ENCODE measurements at places on chromosomes 12 and 14. TPM values are rescaled to one million over a fixed set of nuclear protein-coding genes. Genes with fewer than 3 reads are reported as not detected.

DNA sequence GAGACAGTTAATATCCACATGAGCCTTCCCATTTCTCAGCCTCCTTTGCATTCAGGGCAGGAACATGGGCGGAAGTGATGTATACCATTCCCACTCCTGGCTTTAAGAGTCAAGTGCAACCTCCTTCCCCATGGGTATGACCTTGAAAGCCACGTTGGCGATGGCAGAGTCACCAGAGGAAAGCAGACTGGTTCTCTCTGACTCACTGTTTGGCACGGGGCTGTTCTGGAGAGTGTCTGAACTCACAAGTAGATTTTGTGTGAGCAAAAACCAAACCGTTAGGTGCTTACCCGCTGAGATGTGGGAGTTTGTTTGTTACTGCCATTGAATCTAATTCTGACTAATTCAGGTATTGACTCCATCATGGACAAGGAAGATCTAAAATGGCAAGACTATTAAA, 36.7 kb upstream of the PZP start:
- no peak for DNase-seq

DNA sequence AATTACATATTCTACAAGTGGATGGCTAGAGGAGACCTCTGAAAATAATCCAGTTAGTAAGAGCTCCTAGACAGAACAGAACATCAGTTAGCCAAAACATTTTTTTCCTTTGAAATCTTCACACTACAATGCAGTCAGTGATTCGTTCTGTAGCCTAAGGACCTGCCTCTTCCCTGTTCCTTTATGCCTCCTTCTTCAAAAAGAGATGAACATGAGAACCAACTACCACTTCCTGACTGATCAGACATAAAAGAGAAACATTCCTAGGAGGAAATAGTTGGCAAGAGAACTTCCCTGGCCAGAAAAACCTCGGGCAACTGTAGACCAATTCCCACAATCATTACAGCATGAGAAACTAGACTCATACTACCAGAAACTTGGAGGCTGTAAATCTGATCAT, 29.4 kb downstream of the ITPR2 start:
- DNase-seq: no peak

The EMP1 gene
- 593 TPM for total RNA-seq

The RHOJ gene
- total RNA-seq: 56.6 TPM

The KRT71 gene
- total RNA-seq: not detected

DNA sequence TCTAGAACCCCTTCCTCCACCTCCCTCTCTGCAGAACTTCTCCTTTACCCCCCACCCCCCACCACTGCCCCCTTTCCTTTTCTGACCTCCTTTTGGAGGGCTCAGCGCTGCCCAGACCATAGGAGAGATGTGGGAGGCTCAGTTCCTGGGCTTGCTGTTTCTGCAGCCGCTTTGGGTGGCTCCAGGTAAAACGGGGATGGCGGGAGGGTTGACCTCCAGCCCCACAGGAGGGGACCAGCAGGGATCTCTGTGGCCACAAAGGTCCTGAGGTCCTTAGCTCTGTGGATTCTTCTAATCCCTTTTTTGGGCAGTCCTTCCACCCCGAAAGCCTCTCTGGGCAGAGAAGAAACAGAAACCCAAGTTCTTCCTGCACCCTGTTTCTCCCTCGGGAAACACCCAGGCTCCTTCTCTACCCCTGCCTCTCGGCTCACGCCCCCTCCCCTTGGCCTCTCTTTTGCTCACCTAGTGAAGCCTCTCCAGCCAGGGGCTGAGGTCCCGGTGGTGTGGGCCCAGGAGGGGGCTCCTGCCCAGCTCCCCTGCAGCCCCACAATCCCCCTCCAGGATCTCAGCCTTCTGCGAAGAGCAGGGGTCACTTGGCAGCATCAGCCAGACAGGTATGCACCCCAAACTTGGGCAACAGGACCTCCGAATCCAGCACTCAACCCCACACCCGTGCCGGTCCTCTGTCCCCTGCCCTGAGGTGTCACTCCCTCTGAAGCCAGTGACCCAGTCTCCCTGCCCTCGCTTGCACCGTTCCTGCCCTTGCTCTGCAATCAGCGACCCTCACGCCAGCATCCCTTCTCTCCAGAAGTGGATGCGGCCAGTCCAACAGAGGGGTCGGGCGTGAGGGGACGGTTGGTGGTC, 638 bp downstream of the LAG3 start:
- no peak for DNase-seq

The KCNC2 gene
- total RNA-seq: not detected

The C12orf42 gene
- total RNA-seq: not detected

The KCNMB4 gene
- 2.0 TPM for total RNA-seq

The FOXM1 gene
- total RNA-seq: 0.84 TPM

- no peak for DNase-seq
Observed at GRCh38 chr14:106792543-106792942, 1266.2 kb downstream of the TMEM121 start.

Data from aorta (tissue), 5 donors.